ENCODE measurements at places on chromosomes 3 and 15.

DNA sequence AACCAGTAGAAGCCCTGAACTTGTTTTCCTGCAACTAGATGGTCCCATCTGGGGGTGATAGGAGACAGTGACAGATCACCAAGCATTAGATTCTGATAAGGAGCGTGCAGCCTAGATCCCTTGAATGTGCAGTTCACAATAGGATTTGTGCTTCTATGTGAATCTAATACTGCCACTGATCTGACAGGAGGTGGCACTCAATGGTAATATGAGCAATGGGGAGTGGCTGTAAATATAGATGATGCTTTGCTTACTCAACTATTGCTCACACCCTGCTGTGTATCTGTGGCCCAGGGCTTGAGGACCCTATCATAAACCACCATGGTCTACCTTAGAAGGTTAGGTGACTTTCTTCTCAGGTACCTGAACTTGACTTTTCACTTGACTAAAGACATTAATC is 417.1 kb upstream of the ARHGEF26 start:
- DNase-seq: no peak

DNA sequence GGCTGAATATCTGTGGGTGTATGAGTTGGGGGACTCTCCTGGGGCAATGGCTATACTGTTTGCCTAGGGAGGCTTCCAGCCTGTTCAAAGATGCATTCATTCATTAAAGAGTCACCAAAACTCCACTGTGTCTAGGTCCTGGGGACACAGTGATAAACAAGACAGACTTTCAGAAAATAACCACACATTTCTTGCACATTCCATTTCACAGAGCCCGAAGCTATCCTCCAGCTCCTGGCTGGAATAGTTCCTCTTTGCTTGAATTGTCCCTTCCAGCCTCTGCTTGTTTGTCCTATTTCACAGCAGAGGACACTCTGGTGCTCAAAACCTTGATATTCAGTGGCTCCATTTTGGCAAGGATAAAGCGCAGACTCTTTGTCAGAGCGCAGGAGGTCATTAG is 61.7 kb upstream of the ITGA11 start:
- DNase-seq: no peak

DNA sequence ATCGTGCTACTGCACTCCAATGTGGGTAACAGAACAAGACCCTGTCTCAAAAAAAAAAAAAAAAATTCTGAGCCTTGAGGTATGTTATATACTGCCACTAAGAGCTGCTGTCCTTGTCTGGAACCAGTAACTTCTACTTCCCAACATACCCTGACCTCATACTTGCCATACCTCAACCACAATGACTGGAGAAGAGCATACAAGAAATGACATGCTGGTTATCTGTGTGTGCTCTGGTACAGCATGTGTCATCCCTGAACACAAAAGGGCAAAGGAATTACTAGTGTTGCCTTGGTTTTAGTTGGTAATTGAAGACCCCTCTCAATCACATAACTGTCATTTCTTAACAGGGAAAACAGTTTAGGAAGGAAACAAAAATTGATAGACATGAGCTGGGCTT is 54.5 kb downstream of the MRPS25 start:
- no peak for DNase-seq

- DNase-seq: no peak
These were observed 62.6 kb downstream of the AQP9 start for GRCh38 chr15:58200739-58201138.

- DNase-seq: no peak
These were observed at the start of gene CLSTN2 for GRCh38 chr3:139935016-139935865. Gene CLSTN2 (plus strand): TSS chr3:139935185.

DNA sequence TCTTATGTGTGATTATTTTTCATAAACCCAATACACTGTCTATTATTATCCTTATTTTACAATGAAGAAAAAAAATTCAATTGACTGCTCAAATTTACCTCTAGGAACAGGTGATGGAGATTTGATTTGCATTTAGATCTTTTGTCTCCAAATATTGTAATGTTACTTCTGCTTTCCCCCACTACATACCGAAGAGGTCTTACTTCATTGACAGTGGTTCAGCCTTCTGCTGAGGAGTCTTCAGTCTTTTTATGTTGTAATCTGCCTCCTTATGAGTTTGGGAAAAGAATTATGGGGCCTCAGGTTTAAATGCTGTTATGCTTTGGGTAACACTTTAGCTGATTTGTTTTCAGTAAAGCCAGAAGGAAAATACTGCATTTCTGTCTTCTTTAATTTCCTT is 199.5 kb downstream of the LPP start:
- DNase-seq: no peak

DNA sequence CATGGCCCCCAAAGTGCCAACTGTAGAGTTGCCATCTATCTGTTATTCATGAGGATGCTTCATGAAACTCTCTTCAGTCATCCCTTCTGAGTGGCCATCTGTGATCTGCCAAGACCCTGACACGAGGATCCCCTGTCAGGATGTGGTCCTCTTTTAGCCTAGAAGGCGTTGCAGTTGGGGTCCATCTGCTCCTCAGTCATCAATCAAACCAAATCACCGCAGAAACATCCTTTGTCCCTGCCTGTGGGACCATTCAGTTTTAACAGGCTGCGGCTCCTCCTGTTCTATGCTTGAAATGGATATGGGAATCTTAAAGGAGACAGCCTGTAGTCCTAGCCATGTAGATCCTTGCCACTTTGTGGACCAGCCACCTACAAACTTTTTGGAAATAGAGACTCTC is 5.9 kb upstream of the RPS27L start:
- no peak for DNase-seq

DNA sequence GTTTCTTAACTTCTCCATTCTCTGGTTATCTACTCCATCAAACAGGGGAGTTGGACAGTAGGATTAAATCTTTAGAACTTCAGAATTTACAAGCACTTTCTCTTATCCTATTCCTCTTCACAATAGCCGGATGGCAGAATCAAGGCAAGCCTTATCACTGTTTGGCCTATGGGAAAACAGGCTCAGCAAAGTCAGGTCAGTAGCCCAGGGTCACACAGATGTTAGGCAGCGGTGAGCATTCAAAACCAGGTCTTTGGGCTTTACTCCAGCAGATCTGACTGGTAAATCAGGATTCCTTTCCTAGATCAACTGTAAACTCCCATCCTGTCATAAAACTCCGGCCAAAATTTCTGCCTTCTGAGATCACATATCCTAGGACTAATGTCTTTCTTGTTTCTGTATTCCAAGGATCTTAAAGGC is 258.4 kb downstream of the OPA1 start:
- DNase-seq: no peak

GRCh38 chr3:169541528-169541927 is 122.0 kb downstream of the MECOM start:
- no peak for DNase-seq

DNA sequence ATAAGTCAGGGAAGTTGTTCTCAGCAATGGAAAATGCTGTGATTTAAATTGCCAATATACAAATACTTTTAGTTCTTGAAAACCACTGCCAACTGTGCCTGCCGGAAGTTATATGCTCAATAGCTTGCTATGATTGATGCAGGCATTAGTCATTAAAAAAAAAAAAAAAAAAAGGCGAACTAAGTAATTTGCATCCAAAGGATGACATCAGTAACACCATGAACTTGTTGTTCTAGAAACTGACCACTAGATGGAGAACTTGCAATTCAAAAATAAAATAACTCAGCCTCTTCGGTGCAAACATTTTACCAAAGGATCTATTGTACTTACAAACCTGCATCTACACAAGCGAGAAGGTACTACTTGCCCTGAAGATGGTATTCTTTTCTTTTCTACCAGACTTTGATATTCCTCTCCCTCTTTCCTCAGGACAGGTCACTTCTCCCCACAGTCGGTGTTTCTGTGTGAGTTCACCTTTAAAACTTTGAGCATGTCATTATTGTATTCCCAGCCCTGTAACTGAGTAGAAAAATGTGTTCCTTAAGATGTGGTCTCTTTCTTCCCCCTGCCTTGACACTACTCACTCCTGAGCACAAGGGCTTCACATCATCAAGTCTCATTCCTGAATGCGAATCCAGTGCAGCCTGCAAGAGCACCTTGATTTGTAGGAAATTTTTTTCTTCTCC is 115.0 kb upstream of the VEPH1 start:
- peak; percentile 93 for DNase-seq

- peak; percentile 60 for DNase-seq
These were observed 122.2 kb upstream of the DCBLD2 start for GRCh38 chr3:99023590-99024192.

GRCh38 chr3:11010426-11011165 is 18.0 kb downstream of the SLC6A1 start:
- no peak for DNase-seq

- DNase-seq: no peak
These were observed 42.5 kb upstream of the DYNC1LI1 start for GRCh38 chr3:32613183-32613582.

DNA sequence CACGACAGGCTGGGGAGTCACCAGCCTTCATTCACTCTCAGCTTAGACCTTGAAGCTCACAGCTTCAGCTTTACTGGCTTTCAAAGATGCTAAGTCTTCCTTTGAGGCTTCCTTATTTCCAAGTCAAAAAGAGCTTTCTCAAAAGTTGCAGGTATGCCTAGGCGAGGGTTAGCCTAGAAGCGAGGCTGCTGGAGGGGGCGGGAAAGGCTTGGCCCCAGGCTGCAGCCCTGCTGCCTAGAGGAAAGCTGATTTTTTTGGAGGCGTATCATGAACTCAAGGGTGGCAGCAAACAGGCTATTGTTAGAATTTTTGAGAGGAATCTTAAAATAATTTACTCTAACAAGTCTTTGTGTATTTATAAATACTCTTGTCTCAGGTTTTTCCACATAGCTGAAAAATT is 37.1 kb downstream of the MYO5C start:
- no peak for DNase-seq

DNA sequence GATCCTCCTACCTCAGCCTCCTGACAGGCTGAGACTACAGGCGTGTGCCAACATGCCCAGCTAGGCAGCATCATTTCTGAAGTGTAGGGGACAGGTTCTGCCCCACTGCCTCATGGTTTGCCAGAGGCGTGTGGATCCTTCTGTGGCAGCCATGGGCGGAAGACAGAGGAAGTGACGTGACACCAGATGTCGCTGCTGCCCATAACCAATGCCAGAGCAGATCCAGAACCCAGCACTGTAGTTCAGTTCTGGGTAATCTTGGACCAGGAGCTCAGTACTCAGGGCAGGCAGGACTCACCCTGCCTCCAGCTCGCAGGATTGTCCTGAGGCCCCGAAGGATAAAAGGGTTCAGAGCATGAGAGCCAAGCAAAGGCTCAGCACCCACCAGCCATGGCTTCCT is 8.2 kb downstream of the RBPMS2 start:
- DNase-seq: no peak

- DNase-seq: no peak
These were observed 59.6 kb upstream of the GOLIM4 start for GRCh38 chr3:168155303-168155702.

DNA sequence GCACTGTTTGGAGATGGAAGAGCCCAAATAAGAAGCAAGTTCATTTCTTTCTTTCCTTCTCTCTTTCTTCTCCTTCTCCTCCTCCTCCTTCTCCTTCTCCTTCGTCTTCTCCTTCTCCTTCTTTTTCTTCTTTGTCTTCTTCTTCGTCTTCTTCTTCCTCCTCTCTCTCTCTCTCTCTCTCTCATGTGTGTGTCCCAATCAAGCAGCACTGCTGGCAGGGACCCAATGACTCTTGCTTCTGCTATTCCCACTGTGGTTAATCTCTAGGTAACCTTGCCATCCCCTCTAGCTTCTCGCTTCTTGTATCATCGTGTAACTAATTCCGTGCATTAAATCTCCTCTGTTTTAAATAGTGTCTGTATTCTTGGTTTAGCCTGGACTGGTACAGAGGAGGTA is 26.1 kb upstream of the ZNF280D start:
- no peak for DNase-seq

DNA sequence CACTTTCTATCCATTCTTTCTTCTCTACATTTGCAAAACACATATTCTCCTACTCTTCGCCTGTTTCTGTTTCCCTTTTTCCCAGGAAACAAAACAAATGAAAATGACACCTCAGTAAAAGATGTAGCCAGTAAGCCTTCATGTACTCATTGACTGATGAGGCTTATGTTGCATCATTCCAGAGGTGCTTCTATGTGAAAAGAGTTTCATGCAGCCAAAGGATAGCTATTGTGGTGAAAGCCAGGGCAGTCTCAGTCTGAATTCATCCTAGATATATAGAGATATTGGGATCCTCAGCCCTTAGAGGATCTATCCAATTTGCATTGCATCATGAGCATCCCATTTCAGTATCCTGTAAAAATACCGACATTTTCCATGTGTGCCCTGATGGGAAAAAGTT is 267.3 kb downstream of the GAP43 start:
- DNase-seq: no peak

DNA sequence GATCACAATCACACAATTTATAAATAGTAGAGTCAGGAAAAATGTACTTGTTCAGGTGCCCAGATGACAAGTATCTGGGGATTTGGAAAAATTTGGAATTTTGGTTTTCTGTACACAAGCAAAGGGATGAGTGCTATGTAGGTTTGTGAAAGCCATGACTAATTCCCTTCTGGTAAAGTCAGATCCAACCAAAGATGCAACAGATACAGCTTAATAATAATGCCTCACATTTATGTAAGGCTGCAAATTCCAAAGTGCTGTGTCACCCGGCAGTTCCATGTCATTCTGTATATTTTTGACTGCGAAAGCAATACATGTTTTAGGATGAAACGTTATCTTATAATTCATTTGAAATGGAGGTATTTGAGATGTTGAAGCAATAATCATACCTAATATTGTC is 102.7 kb upstream of the AGBL1 start:
- no peak for DNase-seq

DNA sequence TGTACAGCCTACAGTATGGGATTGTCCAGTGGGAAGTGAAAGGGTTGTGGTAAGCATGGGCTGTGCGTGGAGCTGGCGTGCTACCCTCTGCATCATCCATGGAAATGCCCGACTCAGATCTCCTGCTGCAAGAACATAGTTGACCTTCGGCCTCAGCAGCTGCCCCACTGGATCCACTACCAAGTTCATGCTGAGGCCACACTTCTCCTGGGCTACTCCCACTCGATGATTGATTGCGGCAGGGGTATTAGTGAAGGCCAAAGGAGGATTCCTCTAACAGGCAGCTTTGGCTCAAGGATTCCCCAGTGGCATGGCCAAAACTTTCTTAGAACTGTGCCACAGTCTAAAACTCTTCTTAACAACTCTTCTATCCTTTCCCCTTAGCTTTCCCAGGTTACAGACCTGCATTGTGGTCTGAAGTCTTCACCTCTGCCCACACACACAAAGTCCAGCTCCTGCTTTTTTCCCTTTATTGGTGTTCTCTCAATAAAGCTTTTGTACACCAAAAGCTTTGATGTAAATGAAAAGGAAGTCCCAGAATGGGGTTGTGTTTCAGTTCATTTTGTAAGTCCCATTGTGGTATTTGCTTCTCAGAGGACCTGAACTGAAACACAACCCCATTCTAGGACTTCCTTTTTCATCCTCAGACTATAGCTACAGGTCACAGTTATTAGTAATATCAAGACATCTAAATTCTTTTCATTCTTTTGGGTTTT is 4.9 kb upstream of the TBC1D5 start:
- DNase-seq: no peak

Measured in NAMALWA (cell line).